ENCODE measurements at places on chromosomes 16 and 17.
A peak's percentile ranks its signal among the peaks of the same experiment; 100 is the strongest.

DNA sequence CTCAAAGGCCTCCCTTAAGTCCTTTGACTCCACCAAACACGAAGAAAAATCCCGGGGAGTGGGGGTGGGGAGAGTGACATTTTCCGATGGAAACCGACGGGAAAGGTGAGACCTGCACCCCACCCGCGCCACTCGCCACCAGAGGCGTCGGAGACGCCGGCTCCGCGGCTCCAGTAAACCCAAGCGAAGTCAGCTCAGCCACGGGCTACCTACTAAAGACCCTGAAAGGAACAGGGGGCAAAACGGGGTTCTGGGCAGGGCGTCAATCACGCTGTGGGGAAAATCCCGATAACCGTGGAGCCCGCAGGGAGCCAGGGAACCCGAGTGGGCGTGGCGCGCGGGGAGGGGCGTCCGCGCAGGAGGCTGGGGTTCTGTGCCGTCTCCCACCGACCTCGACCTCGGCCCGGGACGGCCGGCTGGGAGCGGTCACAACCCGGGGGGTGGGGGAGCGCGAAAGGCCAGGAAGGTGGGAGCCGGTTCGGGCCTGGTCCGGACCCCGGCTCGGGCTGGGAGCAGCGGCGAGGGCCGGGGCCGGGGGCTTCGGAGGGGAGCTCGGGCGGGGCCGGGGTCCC, 565 bp downstream of the WDR45B start:
- peak; percentile 74 for DNase-seq

- DNase-seq: peak; percentile 6
Observed at GRCh38 chr17:16873174-16874035, 98.5 kb downstream of the TNFRSF13B start.

DNA sequence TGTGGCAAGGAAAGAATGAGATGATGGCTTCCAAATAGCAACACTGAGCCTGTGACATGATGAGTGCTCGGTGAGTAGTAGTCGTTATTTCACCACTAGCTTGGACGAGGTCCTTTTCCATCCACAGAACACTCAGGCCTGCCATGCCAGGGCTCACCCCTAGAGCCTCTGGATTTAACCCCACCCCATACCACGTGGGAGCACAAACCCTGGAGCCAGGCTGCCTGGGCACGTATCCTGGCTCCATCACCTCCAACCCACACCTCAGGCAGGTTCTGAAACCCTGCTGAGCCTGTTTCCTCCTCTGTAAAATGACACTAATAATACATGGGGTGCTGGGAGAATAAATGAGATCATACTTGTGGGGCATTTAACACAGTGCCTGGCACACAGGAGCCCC, 192.4 kb downstream of the KATNIP start:
- no peak for DNase-seq

DNA sequence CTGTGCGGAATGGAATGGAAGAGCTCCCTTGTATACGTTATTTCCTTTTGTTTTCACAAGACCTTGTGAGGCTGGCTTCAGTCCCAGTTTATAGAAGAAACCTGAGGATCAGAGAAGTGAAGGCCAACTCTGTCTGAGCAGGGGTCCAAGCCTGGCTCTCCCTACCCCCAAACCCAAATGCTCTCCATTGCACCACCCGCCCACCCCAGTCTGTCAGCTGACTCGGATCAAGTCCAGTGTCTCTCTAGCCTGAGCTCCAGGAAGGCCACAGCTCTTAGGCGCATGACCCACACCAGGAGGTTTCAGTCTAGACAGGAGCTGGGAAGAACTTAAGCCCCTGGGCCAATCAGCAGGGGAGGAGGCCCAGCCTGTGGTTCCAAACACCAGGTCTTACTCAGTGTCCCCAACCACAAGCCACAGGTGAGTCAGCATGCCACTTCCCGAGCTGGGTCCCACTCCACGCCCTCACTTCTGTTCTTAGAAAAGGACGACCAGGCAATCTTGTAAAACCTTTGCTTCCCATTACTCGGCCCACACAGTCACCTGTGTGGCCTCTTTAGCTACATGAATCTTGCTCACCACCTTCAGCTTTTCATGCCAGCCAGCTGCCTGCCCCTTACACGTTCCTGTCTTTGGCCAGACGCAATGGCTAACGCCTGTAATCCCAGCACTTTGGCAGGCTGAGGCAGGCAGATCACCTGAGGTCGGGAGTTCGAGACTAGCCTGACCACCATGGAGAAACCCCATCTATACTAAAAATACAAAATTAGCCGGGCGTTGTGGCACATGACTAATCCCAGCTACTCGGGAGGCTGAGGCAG, 27.8 kb downstream of the TK2 start:
- DNase-seq: peak; percentile 37

GRCh38 chr17:57880086-57880456, 30.2 kb upstream of the MRPS23 start:
- DNase-seq: no peak

- peak; percentile 49 for DNase-seq
Observed at GRCh38 chr17:64658931-64659330, 3.2 kb downstream of the SMURF2 start.

- DNase-seq: no peak
Observed at GRCh38 chr17:49914664-49915063, 54.3 kb upstream of the DLX4 start.

GRCh38 chr17:64947152-64947551, 27.9 kb upstream of the LRRC37A3 start:
- DNase-seq: peak; percentile 22

- no peak for DNase-seq
Observed at GRCh38 chr16:49417354-49417753, 43.8 kb downstream of the C16orf78 start.

DNA sequence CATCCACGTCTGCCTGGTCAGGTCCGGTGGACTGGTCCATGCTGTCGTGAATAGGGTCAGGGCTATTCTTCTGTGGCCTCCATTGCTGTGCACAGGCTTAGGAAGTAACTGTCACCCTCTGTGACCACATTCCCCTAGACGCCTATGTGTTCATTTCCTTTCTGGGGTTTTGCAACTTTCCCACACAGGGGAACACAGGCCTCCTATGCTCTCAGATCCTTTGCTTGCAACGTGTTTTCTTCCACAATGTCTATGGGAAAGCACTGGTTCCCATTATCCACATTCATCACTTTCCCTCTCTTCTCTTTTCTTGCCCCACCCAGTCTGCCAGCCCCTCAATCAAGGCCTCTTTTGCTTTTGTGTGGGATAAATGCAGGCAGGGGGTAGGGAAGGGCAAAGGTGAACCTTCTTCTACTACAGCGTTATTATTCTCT, 43.2 kb upstream of the DNAJA2 start:
- no peak for DNase-seq

GRCh38 chr16:55577887-55578286, 11.4 kb downstream of the CAPNS2 start:
- DNase-seq: no peak

- DNase-seq: peak; percentile 13
Observed at GRCh38 chr16:50573947-50574744, 25.9 kb downstream of the NKD1 start.

- DNase-seq: no peak
Observed at GRCh38 chr16:6672507-6672906, 660.1 kb upstream of the RBFOX1 start.

DNA sequence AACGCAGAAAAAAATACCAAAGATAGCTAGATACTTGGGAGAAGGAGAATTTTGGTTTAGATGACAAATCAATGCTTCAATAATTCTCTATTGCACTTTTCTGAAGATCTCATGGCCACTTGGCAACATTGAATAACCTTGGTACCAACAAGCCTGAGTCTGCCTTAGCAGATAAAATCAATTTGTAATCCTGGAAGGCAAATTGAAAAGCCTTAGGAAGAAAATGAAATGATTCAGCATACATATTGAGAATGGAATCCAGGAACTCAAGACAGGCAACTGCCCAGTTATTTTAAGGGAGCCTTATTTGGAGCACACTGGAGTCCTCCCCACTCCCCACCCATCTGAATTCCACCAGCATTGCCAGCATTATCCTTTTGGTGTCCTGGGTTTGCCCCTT, 109.3 kb upstream of the SOX9 start:
- no peak for DNase-seq

DNA sequence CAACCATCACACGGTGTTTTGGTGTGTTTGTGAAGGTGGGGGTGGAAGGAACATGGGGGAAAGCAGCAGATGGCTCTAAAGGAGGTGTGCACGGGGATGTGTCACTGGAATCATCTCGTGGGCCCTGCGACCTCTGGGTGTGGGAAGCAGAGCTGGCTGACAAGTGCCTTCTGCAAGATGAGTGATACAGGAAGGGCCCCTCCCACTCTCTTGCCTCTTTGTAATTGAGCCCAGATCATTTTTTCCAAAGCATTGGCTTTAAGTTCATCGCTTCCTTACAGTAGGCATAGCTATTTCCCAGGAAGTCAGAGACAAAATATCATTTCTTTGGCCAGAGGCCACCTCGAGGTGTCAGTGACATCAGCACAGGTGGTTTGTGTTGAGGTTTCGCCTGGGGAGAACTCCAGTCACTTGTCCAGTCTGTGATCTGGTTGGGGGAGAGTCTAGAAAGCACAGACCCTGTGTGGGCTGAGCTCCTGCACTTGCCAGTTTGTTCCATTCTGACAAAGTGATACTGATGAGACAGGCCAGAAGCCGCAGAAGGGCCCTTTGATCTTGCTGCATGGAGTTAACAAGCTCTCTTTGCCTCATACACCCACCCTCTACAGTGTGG, 20.6 kb upstream of the SNTB2 start:
- peak; percentile 41 for DNase-seq

- no peak for DNase-seq
Observed at GRCh38 chr17:43412166-43412565, 13.4 kb downstream of the ARL4D start.

DNA sequence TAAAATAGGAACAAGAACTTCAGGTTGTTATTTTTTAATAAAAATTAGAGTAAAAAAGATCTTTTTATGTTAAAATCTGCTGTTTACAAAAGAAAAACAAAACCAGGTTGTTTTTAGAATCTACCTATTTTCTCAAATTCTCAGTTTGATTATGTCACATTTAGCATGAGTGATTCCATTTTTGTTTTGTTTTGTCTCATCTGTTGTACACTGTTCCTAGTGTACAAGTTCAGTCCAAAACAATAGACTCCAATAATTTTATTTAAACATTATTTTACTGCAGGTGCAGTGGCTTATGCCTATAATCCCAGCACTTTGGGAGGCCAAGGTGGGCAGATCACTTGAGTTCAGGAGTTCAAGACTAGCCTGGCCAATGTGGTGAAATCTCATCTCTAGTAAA, 2142.7 kb downstream of the TP53TG3F start:
- no peak for DNase-seq

DNA sequence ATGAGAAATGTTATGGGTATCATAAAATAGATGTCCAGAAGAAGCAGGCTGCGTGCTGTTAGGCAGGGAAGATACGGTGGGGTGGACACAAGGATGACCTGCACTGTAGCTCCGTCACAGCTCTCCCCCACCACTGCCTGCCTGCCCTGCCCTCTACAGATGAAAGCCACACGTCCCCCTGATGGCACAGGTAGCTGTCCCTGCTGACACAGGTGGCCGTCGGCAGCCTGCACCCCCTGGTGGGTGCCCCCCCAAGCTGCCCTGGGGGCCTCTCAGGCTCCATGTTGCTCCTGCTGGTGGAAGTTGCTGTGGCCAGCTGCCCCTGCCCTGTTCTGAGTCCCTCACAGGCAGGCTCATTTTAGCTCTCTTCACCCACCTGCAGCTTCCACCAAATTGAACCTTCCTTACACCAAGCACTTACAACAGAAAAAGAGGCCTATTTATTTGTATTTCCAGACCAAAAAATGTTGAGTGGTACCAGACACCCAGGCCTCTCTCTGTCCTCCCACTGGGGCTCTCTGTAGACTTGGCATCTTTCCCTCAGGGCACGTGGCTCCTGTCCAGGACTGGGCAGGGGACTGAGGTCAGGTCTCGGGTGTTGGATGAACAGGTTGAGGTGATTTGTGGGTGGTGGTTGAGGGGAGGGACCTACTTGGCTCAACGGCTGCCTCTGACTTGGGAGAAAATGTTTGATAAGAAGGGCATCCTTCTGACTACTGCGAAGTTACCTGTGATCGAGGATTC, 50.1 kb upstream of the CACNG5 start:
- no peak for DNase-seq

- DNase-seq: peak; percentile 47
Observed at GRCh38 chr16:1989209-1990100, at the start of gene SYNGR3. TSS of gene SYNGR3 (plus strand) at chr16:1989970. CDS start at chr16:1990103, 133 bp downstream.

DNA sequence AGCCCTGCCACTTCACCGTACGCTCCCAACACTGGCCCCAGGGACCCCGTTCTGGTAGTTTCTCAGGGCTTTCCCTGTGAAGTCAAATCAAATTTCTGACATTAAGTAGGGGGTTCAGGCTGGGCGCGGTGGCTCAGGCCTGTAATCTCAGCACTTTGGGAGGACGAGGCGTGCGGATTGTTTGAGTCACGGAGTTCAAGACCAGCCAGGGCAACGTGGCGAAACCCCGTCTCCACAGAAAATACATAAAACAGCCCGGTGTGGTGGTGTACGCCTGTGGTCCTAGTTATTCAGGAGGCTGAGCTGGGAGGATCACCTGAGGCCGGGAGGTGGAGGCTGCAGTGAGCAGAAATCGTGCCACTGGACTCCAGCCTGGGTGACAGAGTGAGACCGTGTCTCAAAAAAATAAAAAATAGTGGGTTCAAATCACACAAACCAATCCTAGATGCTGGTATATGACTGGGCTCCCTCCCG, 632 bp downstream of the CYBC1 start:
- no peak for DNase-seq

DNA sequence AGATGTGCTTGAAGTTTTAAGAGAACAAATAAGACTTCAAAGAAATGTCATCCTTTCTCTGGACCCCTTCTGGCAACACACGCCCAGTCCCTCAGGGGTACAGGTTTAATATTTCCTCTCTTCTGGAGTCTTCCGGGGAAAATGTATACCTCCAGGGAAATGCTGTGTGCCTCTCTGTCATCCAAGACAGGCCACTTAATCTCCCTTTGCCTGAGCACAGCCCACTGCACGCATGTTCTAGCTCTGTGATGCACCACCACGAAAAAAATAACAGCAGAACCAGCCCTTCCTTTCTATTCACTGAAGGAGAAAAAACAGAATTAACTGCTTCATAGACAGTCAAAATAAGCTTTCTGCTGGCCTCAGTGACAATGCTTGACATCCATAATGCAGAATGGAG, 140.1 kb downstream of the RBFOX3 start:
- DNase-seq: no peak

DNA sequence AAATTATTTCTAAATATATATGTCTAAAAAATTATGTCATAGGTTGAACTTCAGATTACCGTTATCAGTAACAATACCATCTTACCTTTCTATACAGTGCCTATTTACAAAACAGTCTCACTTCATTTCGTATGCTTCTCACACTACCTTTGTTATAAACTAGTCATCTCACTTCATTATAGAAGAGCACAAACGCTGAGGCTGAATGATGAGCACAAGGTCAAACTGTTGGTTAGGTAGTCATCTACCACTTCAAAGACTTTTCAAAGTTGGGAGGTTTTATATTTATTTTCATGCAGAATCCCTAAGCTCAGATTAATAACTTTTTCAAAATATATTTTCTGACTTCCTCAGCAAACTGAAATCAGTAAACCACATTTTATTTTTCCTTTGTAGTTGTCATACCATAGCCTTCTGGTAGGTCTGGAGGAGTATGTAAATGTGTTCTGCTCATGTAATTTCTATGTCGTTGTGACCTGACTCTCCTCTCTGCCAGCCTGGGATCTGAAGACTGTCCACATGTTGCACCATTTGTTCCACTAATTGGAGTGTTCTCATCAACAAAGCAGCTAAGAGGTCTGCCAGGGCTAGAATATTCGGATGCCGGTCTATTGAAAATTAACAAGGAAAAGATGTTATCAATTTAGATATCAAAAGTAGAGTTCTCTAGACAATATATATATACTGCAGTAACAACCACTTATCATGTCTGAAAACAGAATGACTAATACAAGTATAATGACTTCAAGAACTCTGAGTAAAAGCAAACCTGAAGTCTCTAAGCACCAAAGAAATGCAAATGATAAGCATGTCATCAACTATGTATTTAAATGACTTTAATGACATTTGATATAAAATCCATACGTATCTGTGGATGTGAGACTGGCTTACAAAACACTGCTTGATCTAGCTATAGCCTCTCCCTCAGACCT, 73.9 kb downstream of the CEP95 start:
- peak; percentile 33 for DNase-seq

Data from adipocyte (in vitro differentiated cells).